ENCODE measurements at places on chromosomes 5 and 9.

GRCh38 chr5:113187906-113188305, 211.3 kb downstream of the DCP2 start:
- DNase-seq = no peak

DNA sequence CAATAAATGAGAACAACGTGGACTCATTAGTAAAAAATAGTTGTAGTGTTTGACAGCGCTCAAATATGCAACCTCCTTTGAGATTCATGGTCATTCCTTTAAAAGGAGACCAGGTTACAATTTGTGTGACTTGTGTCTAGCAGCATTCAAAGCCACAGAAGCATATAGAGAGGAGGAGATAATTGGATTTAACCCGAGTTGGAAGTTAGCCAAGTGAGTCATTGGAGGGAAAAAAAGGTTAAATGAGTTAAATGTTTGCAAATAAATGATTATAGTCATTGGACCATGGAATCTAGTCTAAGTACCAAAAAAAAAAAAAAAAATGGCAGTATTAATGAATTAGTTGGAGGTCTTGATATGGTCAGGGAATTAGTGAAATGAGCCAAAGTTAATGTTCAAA, 90.9 kb downstream of the ITGA1 start:
- DNase-seq = no peak

DNA sequence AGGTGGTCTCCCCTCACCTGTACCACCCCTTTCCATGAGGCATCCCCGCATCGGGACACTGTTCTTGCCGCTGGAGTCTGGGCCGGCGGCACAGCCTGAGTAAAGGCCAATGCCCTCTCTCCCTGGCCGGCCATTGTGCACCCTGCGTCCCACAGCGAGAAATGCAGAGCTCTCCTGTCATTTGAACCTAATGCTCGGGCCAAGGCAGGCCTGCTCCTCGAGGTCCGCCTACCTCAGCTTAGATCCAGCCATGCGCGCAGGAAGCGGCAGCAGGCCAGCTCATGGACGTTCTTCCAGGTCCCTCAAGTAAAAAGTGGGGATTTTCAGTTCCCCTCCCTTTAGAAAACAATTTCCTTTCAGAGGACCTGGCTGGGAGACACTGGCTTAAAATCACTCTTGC, 135.0 kb downstream of the HSD17B3 start:
- no peak for DNase-seq

- no peak for DNase-seq
Measured at GRCh38 chr5:132748522-132749000, 1.3 kb downstream of the CCNI2 start.

GRCh38 chr5:109350537-109351270, 59.1 kb downstream of the PJA2 start:
- no peak for DNase-seq

DNA sequence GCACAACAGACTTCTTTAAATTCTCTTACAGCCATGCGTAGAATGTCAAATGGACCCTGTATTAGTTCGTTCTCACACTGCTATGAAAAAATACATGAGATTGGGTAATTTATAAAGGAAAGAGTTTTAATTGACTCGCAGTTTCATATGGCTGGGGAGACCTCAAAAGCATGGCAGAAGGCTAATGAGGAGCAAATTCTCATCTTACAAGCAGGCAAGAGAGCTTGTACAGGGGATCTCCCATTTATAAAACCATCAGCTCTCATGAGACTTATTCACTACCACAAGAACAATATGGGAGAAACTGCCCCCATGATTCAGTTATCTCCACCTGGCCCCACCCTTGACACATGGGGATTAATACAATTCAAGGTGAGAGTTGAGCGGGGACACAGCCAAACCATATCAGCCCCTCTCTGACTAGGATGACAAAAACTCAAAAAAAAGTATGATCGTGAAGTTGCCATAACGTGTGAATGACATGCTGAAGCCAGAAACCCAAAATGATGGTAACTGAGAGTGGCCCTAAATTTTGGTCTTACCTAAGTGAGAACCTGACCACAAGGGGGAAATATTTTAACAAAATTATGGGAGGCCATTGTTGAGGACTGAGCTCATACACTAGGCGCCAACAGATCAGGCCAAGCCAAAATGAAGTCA, 17.5 kb upstream of the TEX10 start:
- DNase-seq = no peak

DNA sequence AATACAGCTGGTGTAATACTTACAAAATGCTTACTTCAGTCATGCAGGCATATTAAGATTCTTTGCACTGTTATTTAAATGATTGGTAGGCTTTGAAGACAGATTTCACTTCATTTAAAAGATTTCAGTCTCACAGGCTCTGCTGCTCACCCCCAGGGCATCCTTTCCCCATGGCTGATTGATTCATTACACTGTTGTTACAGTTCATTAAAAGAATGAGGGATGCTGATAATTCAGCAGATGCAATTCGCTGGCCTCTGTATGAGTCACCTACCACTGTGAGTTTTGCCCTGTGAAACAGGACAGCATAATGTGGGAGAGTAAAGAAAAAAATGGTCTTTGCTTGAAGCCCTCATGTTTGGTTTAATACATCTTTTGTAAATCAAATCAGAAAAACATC, 246.9 kb downstream of the CYLC2 start:
- DNase-seq = no peak

- no peak for DNase-seq
Measured at GRCh38 chr5:43674536-43674935, 71.6 kb downstream of the NNT start.

GRCh38 chr5:142547445-142548380, 138.2 kb downstream of the FGF1 start:
- no peak for DNase-seq

DNA sequence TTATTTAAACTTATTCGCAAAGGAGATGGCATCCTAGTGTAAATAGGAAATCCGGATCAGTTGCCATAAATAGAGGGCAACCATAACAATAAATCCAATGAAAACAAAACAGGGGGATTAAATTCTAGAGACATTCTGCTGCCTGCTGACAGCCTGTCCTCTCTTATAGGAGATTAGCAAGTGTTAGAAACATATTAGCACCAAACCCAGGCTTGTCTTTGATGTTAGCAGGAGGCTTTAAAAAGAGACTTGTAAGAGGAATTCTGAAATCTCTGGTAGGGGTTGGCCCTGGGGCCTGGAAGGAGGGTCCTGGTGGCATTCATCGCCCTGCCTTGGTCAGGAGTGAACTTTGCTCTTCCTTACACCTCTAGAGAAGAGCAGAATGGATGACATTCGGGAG, 21.6 kb downstream of the NDST1 start:
- no peak for DNase-seq

GRCh38 chr5:98905857-98906688, 22.7 kb downstream of the CHD1 start:
- peak; percentile 61 for DNase-seq

- no peak for DNase-seq
Measured at GRCh38 chr5:179553875-179554274, 3.5 kb downstream of the RUFY1 start.

DNA sequence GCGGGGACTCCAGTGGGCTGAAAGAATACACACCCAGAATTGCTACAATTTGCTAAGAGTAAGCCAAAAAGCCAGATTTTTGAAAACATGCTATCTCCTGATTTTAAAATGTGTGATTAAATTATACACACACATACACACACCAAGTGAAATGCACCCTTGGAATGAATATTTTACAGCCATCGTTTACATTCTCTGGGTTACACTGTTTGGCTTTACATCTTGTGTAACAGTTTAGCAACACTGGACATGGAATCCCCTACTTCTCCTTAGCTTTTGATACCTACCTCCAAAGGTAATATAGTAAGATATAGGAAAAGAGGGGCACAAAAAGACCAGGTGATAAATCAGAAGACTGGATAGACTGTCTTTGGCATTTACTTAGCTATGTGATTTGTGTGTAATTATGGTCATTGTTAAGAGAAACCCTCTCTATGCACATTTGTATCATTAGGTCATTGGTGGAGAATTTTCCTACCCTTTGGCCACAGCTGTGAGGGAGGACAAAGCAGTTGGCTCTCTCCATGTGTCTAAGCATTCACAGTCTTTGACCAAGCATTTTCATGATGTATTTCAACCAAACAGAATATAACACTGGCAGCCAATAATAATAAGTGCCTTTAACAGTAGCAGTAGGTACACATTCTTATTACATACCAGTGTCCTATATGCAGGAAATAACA, 7.6 kb downstream of the SVEP1 start:
- no peak for DNase-seq

DNA sequence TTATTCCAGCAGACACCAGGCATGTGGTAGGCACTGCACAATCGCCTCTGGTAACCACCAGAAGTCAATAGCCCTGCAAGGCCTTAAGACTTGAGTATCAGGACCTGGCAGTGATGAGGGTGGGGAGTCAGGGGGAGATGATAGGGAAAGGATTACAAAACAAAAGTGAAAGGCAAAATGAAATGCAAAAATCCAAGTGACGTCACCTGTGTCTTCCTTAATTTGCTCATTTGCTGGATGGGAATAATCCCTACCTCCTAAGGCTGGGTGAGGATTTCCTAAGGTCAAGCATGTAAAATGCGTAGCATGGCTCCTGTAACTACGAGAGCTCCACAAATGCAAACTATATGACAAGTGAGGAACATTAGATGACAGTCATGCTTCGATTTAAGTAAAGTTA, 58.4 kb downstream of the FOXI1 start:
- no peak for DNase-seq

DNA sequence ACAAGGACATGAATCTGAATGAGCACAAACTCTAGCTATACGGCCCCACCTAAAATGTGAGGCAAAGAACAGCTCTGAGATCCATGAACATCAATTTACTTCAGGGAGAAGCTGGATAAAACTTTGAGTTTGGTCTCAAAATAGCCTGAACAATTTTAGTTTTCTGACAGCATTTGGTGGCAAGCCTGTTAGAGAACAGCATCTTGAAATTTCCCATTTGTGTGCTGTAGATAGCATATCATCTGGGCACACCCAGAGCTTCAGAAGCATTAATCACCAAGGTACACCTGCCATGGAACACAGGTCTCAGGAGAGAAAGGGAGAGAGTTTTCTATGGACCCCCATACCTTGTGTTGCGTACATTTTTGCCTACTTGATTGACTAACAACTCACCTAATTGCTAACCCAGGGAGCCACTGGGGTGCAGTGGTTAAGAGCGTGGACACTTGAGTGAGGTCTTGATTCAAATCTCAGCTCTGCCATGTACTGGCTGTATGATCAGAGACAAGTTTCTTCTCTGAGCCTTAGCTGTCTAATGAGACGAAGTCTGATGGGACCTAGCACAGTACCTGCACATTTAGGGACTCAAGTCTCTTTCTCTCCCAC, 264.9 kb downstream of the PIK3R1 start:
- no peak for DNase-seq

DNA sequence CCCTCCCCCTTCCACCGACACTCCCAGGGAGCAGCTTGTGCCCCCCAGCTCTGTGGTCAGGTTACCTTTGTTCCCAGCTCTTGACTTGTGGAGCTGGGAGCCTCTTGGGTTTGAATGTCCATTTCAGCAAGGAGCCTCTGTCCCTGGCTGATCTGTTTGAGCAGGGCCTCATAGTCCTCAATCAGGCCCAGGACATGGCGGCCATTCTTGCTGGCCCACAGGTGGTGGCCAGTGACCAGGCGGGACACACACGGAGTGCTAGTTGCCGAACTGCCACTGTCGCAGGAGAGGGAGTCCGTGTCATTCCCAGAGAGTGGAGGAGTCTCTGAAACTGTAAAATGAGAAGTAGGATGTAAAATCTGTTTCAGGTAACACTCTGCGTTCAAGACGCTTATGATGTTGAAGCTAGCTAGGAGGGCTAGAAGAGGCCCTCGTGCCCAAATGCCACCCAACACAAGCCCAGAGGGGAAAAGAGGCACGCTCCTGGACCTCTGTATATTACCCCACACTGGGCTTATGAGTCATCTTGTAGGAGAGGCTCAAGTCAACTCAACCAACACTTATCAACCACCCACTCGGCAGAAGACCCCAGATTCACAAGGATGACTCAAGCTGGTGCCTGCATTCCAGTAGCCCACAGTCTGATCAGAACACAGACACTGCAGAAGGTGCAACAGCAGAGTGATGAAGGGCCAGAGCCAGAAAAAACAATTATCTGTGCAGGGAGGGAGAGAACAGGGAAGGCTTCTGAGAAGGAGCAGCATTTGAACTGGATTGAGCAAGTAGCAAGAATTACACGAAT, 177.0 kb downstream of the CDK5RAP2 start:
- DNase-seq = peak; percentile 47

- no peak for DNase-seq
Measured at GRCh38 chr9:124231095-124231737, 26.5 kb upstream of the NEK6 start.

GRCh38 chr5:4188704-4189103, 593.1 kb downstream of the IRX1 start:
- DNase-seq = no peak

- no peak for DNase-seq
Measured at GRCh38 chr5:113427871-113428574, 6.8 kb downstream of the TSSK1B start.

GRCh38 chr5:93274291-93274690, 306.7 kb downstream of the NR2F1-AS1 start:
- DNase-seq = no peak

GRCh38 chr9:87564791-87565241, 67.1 kb downstream of the DAPK1 start:
- DNase-seq = no peak

GRCh38 chr9:116423149-116423548, 264.0 kb upstream of the TRIM32 start:
- no peak for DNase-seq

- no peak for DNase-seq
Measured at GRCh38 chr9:133116346-133117231, 4.5 kb downstream of the RALGDS start.

- no peak for DNase-seq
Measured at GRCh38 chr9:127030814-127031740, 91.4 kb downstream of the ANGPTL2 start.

DNA sequence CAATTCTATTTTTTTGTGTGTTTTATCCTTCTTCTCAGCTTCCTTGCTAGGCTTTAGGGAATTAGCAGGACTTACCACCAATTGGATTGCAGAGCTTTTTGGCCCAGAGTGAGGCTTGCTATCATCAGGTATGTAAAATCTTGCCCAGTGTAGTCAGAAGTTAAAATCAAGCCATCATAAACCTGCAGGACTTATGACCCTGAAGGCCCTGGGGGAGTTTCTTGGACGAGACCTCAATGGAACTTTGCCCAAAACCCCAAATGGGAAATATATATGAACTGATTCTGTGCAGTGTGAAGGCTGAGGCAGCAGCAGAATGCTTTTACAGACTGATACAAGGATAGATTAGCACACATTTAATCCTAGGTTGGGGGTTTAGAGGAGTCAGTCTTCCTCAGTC, 287.0 kb downstream of the SH3GL2 start:
- no peak for DNase-seq

GRCh38 chr5:167290478-167290877, 1001.0 kb upstream of the WWC1 start:
- no peak for DNase-seq

DNA sequence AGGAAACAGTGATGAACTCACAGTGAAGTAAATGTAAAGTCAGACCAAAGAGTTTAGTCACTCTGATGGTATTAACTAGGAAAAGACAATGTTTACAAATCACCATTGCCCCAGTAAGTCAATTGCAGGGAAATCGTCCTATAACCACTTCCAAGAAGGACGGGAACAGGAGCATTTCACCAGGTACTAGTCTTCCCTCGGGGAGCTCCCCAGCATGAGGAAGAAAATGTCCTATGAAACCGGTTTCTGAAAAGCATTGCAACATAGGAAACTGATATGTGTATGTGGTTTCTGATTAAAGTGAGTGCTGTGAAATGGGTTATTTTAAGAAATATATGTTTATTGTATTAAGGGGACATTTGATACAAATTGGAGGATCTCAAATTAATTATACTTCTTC, 626.7 kb upstream of the ADAMTS16 start:
- DNase-seq = no peak
